Activated naive CD4-positive, alpha-beta T cell treated with anti-CD3 and anti-CD28 coated beads, Interleukin-2, amount 50 U/mL, for 72 hours (primary cell): ENCODE measurements at places on chromosomes 3 and 15. TPM values are rescaled to one million over a fixed set of nuclear protein-coding genes. Genes with fewer than 3 reads are reported as not detected.

The UCN2 gene
- 0.21 TPM for total RNA-seq

GRCh38 chr3:157355276-157355675 is 81.4 kb upstream of the PTX3 start:
- no peak for DNase-seq

DNA sequence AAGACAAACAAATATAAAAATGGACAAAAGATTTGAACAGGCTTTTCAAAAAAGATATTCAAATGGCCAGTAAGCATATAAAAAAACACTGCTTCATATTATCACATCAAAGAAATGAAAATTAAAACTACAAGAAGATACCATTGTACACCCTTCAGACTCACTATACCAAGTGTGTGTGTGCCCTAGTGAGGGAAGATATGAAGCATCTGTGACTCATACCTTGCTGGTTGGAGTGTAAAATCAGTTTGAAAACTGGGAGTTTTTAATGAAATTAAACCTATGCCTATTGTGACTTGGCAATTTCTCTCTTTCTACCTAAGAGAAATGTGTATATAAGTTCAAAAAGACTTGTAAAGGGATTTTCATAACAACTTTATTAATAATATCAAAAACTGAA is 23.5 kb upstream of the SLC15A2 start:
- no peak for DNase-seq

GRCh38 chr3:194686414-194686815 is 732 bp downstream of the FAM43A start:
- no peak for DNase-seq

DNA sequence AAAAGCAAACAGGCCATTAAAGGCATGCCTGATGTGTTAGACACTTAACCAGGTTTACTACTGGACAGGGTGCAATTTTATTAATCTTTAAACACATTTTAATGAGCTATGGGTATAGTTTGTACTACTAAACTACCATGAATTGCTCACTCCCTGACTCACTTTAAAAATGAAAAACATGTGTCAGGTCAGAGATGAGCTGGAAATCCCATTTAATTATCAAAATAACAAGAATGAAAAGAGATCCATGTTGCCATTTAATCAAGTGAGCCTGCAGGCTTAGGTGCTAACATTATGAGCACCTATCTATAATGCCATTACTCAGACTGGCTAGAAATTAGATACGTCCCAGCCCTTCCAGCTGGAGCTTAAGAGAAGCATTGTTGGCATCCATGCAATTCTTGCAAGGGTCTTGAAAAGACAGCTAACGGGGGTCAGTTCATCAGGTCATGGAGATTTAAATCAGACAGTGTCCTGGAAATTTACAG is 224.4 kb downstream of the THRB start:
- DNase-seq, result no peak
